Stimulated activated CD8-positive, alpha-beta memory T cell treated with anti-CD3 and anti-CD28 coated beads, Interleukin-4, amount 100 ng/mL, for 1 hour (primary cell): ENCODE measurements at places on chromosomes 7 and 10.

GRCh38 chr10:113001599-113002448 lies 51.8 kb downstream of the TCF7L2 start:
- DNase-seq: no peak

- no peak for DNase-seq
Measured at GRCh38 chr10:81876253-81877077, 1.5 kb downstream of the NRG3 start.

DNA sequence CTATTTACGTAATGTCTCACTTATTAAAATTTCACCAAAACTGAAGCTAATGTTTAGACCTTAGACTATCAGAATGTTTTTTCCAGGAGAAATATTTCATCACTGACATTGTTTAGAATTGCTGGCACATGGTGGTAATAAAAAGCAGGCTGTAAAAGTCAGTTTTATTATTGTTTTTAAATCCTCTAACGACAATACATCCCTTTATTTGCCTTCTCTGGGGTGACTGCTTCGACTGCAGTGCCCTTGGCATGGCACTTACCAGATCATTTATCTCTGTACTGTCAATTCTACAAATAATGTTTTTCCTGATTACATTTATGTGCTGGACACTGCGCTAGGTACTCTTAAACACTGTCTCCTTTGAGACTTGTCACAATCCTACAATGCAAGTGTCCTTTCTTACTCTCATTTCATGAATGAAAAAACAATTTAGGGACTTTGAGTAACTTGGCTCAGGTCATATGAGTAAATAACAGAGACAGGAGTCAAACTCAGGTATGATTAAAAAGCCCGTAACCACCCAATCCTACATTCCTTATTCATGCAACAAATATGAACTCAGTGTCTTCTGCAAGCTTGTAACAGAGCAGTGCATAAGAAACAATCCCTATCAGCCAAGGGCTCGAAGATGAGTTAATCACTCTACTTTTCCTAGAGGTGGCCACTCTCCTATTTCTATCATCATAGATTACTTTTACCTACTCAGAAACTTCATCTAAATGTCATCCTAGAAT lies 5.6 kb upstream of the ING3 start:
- no peak for DNase-seq

GRCh38 chr10:11227103-11227502 lies 209.4 kb downstream of the CELF2 start:
- no peak for DNase-seq
